ENCODE measurements at places on chromosomes 2 and 18.

GRCh38 chr2:150695451-150696135 is 208.1 kb upstream of the RND3 start:
- no peak for DNase-seq

- DNase-seq, result peak; percentile 81
Observed at GRCh38 chr2:47437287-47437686, 34.3 kb downstream of the MSH2 start.

DNA sequence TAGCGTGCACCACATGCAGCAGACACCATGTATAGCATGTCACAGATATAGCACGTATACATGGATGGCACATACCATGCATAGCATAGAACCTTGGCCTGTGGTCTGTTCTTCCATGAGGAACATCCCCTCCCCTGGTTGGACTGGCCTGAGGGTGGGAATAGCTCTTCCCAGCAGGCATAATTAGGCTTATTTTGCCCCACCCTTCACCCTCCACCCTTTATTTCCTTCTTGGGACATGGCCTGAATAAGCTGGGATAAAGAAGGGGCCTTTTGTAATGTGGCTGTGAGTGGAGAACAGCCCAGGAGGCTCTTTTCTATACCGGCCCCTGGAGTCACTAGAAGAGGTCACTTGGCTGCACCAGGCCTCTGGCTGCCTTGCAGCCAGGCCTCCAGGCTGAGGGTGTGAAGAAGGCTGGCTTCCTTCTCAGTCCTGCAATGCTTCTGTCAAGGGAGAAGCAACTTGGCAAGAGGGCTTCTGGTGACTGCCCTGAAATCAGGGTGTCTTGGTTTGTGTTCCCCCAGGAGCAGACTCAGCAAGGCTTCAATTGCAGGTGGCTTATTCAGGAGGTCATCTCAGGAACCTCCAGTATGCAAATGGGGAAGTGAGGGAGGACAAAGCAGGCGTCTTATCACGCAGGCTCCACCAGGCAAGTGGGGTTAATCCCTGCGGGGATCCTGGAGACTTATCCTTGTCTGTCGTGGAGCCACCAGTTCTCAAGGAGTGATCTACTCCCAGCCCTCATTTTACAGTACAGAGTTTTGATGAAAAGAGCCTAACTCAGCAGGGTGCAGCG is 68.2 kb downstream of the HS6ST1 start:
- DNase-seq, result no peak

DNA sequence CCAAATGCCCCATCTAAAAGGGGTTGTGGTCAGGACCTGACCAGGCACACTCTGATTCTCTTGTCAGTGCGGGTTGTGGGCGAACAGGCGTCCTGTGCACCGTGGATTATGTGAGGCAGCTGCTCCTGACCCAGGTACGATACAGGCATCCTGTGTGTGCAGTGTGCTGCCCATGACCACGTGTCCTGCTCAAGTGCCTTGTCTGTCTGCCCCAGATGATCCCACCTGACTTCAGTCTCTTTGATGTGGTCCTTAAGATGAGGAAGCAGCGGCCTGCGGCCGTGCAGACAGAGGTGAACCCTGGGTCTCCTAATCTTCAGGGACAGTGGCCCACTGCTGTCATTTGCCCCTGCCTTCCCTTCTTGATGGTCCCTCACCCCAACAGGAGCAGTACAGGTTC is 14.6 kb downstream of the PTPN18 start:
- DNase-seq, result no peak

DNA sequence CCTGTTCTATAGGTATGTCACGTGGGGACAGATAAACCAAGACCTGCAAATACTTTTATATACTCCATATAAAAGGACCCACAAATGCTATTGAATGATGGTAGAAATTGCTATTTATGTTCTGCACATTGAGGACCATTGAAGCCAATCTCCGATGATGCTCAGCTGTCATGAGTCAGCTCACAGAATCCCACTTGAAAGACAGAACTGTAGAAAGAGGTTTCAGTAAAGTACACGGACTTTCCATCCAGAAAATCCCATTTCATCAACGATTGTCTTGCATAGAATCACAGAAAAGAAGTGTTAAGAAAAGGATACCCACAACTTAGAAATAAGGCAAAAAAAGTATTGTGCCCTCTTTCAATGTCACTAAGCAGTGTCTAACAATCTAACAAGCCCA is 169.0 kb upstream of the COPS8 start:
- no peak for DNase-seq

- DNase-seq, result no peak
Observed at GRCh38 chr18:75482880-75483279, 55.4 kb upstream of the SMIM21 start.

- DNase-seq, result peak; percentile 76
Observed at GRCh38 chr2:80348953-80349352, 44.4 kb upstream of the LRRTM1 start.

- DNase-seq, result no peak
Observed at GRCh38 chr2:170930991-170931266, 1.9 kb downstream of the GORASP2 start.

- DNase-seq, result peak; percentile 73
Observed at GRCh38 chr2:191321861-191322662, 76.9 kb downstream of the MYO1B start.

GRCh38 chr2:102335871-102336366 is 19.7 kb upstream of the IL18R1 start:
- no peak for DNase-seq

DNA sequence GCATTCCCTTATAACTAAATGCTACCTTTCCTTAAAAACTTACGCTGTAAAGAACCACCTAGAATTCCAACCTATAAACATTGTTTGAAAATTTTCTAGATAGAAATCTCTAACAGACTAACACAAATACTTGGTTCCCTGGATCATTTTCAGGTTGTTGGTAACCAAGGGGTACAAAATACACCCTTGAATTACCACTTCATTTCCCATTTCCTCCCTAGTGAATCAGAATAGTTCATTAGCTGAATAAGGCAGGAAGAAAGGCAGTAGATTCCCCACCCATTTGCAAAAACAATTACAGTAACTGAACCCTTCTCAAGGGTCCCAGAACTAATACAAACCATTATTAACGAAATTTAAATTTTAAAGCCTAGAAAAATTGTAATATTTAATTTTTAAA is 5.5 kb downstream of the MEX3C start:
- no peak for DNase-seq

GRCh38 chr2:177992992-177993391 is 79.6 kb downstream of the PDE11A start:
- DNase-seq, result no peak

DNA sequence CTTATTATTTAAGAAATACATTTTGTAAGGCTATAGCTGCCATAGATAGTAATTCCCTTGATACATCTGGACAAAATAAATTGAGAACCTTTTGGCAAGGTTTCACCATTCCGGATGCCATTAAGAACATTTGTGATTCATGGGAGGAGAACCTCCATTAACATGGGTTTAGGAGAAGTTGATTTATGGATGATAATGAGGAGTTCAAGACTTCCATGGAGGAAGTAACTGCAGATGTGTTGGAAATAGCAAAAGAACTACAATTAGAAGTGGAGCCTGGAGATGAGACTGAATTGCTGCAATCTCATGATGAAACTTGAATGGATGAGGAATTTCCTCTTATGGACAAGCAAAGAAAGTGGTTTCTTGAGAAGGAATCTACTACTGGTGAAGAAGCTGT is 17.3 kb downstream of the PHLPP1 start:
- DNase-seq, result no peak

GRCh38 chr18:46732201-46732600 is 24.7 kb downstream of the ST8SIA5 start:
- no peak for DNase-seq

GRCh38 chr2:23901966-23902846 is 24.7 kb downstream of the ATAD2B start:
- no peak for DNase-seq

GRCh38 chr2:148599109-148599991 is 45.2 kb upstream of the EPC2 start:
- no peak for DNase-seq

GRCh38 chr2:174004905-174005605 is 39.9 kb upstream of the SP3 start:
- no peak for DNase-seq

- DNase-seq, result no peak
Observed at GRCh38 chr2:218882461-218882816, 1.8 kb downstream of the WNT10A start.

DNA sequence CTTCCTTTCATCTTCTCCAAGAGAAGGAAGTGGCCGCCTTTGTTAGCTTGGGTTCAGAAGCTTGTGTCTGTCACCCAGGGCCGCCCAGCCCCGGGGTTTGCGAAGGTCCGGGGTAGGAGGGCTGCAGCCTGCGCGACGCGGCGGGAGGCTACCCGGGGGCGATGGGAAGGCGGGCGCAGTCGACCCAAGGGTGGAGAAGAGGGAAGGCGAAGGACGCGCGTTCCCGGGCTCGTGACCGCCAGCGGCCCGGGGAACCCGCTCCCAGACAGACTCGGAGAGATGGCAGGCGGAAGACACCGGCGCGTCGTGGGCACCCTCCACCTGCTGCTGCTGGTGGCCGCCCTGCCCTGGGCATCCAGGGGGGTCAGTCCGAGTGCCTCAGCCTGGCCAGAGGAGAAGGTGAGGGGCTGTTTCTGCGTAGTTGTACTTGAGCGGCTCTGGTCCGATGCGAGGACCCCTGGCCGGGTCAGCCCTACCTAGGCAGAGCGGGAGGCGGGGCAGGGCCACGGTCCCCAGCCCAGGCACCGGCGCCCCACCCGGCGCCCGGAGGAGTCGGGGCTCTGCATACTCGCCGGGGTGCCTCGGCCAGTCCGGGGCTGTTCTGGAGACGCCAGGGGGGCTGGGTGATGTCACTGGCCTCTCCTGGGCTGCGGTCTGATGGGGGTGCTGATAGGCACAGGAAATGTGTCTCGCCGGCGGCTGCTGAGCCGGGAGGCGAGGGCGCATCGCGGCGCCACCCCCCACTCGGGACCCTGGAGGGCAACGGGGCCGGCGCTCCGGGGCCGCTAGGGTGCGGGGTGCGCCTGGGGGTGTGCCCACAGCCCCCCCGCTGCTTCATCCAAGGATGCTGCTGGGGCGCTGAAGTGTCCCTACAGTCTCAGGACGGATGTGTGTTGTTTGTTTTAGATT is at the start of gene QPCT:
TSS of gene QPCT (plus strand) at position 178 of the 909 bp plus-strand sequence. CDS start at position 280, 102 bp downstream.
- no peak for DNase-seq

GRCh38 chr18:28820353-28820752 is 643.4 kb upstream of the CDH2 start:
- DNase-seq, result no peak

GRCh38 chr2:101463911-101464641 is 10.8 kb downstream of the RFX8 start:
- DNase-seq, result no peak

DNA sequence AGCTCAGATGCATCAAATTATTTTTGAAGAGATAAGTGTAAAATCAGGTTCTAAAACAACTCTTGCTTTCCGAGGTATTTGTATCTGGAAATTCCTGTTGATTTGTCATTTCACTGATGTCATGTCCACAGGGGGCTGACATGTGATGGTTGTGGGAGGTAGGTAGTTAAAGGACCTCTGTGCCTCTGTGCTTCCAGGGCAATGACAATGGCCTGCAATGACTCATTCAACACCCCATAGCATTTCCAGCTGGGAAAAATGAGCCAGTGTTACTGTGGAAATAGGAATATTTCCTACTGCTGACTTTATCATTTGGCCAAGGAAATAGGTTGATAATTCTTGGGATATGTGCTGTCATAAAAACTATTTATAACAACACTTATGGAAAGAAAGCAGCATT is 86.2 kb upstream of the CCDC195 start:
- DNase-seq, result no peak

DNA sequence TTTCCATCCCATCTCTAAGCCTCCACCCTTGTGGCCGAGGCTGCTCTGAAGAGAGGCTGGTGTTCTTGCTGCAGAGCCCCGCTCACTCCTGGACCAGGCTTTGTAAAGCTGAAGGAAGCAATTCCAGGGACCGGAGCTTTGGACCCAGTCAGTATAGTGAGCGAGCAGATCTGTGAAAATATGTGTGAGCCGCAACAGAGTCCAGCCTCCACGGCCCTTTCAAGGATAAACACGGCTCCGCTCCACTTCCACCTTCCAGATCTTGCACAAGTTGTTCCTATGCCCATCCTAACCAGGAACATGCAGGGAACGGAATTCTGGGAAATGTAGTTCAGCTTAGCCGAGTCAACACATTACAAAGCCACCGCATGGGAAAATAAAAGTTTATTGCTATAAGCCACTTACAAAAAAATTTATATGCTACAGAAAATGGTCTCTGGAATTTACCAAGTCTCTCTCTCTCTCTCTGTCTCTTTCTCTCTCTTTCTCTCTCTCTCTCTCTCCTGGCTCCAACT is 151.7 kb upstream of the ZNF521 start:
- DNase-seq, result peak; percentile 85

DNA sequence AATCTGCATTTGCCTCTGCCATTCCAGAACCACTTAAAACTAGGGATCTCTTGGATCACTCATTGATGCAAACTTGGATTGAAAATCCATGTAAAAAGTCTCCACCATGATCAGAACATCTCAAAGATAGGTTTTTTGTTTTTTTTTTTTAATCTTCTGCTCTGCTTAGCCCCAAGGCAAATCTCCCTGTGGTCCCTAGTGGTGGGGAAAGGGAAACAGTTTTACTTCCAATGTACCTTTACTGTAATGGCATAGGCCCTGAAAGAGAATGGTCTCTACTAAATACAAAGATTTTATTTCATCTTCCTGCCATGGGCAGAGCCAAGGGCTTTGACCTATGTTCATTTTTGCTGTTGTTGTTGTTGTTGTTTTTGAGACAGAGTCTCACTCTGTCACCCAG is 78.4 kb downstream of the KANSL1L start:
- no peak for DNase-seq

DNA sequence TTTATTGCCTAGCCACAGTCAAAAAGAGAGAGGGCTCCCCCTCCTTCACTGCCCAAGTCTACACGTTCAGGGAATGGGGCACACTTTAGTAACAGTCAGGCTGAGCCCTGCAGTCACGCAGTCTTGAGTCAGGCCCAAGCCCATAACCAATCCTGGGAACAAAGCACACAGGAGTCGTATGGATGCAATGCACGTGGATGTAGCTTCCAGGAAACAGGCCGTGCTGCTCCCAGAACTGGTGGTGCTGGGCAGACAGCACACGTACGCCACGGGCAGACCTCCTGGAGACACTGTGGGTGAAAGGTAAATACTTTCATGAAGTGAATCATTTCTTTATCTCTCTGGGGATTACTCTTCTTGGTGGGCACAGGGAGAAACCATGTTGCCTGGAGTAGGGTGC is 30.0 kb upstream of the MBP start:
- no peak for DNase-seq

DNA sequence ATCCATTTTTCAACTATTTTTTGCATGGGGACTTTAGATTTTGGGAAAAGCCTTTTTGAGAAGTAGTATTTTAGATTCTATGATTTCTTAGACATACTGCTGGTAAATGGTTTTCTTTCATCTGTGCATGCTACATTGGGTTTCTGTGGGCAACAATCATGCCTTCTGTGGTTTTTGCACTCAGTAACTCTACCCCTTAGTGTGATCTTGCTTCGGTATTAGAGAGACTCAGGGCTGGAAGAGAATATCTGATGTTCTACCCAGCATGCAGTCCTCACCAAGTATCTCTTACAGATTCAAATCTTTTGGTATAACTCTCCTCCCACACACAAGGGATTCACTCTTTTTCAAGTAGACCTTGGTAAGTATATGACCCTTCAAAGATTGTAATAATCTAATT is 183.0 kb downstream of the PMAIP1 start:
- no peak for DNase-seq

Measured in pons (tissue), 1 donor.